ENCODE measurements at places on chromosomes 6 and 20. TPM values are rescaled to one million over a fixed set of nuclear protein-coding genes. Genes with fewer than 3 reads are reported as not detected.

GRCh38 chr20:4800676-4801449 lies 79.2 kb downstream of the PRND start:
- no peak for DNase-seq
- no peak overlapping the region for H3K4me3 ChIP-seq
- no peak overlapping the region for H3K27ac ChIP-seq
- H3K4me1 ChIP-seq: peaks cover 8% of the 10 kb centered on the region
- no peaks in the 10 kb centered on the region for H3K27me3 ChIP-seq

GRCh38 chr6:71049198-71049770 lies 92.4 kb upstream of the B3GAT2 start:
- H3K27ac ChIP-seq: no peak overlapping the region
- no peak overlapping the region for H3K4me3 ChIP-seq
- no peaks in the 10 kb centered on the region for H3K4me1 ChIP-seq
- DNase-seq: no peak
- no peaks in the 10 kb centered on the region for H3K27me3 ChIP-seq

DNA sequence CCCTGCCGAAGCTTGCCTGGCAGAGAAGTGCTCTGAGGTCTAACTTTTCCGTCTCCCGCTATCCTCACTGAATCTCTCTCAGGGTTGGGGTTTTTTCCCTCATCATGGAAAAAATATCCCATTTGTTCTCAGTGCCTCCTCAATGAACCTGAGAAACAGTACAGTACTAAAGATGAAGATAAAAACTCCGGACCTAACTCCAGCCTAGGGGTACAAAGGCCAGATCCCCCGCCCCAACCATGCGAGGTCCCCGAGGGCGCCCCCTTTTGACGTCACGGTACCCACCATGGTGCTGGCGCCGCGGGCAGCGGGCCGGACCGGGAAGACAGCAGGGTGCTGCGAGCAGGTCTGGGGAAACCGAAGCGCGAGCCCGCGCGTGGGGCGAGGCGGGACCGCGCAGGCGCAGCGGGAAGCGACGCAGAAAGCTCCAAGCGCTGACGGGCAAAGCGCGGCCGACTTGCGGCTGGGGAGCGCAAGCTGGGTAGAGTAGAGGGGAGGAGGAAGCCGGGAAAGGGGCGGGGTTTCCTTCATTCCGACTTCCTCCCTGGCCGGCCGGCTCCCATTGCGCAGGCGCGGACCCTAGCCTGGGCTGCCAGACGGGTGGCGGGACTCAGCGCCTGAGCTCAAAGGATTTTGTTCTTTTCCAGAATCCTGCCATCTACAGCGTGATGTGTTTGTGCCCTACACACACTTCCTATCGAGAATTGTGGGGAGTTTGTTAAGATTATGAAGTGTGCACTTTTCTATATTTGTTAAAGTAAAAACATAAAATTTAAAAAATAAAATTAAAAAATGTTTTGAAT lies at the start of gene LSM2:
TSS of gene LSM2 (minus strand) at position 497 of the 803 bp plus-strand sequence. CDS start at position 288, 209 bp downstream.
- H3K36me3 ChIP-seq: peaks cover 35% of the 10 kb centered on the region
- DNase-seq: peak; percentile 99
- peaks cover 21% of the 10 kb centered on the region for H3K4me1 ChIP-seq
- no peaks in the 10 kb centered on the region for H3K27me3 ChIP-seq
- peak within 1 kb of the TSS; percentile 91 for H3K4me3 ChIP-seq

DNA sequence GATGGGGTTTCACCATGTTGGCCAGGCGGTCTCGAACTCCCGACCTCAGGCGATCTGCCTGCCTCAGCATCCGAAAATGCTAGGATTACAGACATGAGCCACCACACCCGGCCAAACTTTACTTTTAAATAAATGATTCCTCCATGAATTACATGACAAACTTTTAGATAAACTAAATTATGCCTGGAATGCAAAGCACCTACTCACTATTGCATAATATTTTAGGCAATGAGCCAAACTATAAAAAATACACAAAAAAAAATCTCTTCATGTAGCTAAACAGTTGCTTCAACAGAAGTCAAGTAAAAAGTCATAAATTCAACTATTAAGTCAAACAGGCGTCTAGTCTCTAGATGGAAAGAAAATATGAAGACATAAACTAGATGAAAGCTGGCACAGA lies 56.5 kb downstream of the PTPRK start:
- H3K36me3 ChIP-seq: no peaks in the 10 kb centered on the region
- no peaks in the 10 kb centered on the region for H3K4me1 ChIP-seq
- no peak for DNase-seq
- H3K4me3 ChIP-seq: no peak overlapping the region
- H3K27ac ChIP-seq: no peak overlapping the region

DNA sequence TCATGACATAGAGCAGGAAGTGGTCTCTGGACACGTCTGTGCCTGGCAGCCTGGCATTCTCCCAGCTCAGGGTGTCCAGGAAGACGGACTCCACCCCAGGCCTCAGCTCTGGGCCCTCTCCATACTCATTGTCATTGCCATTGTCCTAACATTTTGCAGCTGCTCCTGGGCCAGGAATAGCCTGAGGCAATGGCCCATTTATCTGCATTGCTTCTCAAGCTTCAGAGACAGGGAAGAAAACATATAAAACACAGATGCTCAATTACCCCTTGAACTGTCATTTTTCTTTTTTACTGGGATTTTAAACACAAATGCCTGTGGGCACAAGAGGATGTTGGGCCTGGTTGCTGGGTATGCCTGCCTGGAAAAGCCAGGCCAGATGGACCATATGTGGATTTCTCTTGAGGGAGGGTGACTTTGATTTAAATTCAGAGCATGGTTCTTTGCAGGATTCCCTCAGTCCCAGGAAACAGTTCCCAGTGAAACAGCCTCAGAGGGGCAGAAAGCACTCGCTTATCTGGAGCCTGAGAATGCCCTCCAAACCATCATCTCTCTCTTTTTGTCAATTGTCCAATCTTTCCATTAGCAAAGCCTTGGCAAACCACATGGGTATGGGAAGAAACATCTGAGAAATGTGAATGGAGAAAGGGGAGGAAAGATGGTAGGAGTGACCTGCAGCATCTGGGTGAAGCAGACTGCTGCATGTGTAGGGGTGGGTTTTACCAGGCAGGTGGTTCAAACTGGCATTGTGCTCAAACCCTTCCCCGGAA lies 17.9 kb downstream of the LAMP5 start:
- DNase-seq: no peak
- no peaks in the 10 kb centered on the region for H3K27me3 ChIP-seq
- no peaks in the 10 kb centered on the region for H3K4me1 ChIP-seq

DNA sequence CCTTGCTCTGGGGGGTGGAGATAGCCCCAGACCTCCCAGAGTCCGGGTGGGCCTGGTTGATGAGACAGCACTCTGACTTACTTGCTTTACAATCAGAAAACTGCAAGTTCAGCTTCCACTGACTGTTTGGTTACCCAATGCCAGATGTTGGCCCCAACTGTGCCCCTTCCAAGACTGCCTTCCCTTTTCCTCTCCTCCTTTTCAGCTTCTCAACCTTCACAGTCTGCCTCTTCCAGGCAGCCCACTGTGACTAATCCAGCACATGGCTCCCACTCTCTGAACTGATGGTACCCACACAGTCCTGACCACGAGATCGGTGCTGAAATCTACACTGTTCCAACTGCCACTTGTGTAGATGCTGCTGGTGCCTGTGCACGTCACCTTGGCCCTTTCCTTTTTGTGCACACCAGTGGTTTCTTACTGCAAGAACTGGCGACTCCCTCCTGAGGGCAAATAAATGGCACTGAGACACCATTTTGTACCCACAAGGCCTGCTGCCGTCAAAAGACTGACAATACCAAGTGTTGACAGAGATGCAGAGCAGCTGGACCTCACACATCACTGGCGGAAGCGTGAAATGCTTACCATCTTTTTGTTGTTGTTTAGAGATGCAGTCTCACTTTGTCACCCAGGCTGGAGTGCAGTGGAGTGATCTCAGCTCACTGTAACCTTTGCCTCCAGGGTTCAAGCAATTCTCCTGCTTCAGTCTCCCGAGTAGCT lies 1.8 kb upstream of the ARFGAP1 start:
- peaks cover 8% of the 10 kb centered on the region for H3K27me3 ChIP-seq
- peak overlapping the region; percentile 52 for H3K4me3 ChIP-seq
- no peak overlapping the region for H3K27ac ChIP-seq

DNA sequence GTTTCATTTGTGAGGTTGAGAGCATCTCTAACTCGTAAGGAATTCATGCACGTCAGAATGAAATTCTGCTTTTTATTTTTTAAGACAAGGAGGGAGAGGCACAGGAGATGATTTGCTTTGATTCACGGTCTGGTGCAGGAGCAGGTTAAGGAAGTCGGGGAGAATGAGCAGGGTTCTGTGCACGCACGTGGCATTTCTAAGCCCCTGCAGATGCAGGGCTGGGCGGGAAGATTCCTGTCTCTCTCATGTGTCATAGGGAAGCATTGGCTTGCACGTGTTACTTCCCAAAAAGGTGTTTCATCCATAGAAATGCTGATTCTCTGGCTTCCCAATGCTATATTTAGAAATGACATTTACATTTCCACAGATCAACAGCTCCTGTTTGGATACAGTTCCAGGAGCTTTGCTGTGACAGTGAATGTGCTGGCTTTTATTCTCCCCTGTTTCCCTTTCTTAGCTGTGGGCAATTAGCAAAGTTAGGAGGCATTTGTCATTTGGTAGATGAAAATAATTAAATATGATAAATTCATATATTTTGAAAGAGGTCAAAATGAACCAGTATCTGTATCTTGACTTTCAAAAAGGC lies 119.7 kb upstream of the ZFP64 start:
- H3K4me1 ChIP-seq: peaks cover 8% of the 10 kb centered on the region
- peaks cover 2% of the 10 kb centered on the region for H3K27me3 ChIP-seq
- H3K4me3 ChIP-seq: no peak overlapping the region
- no peaks in the 10 kb centered on the region for H3K36me3 ChIP-seq
- DNase-seq: no peak

- no peaks in the 10 kb centered on the region for H3K36me3 ChIP-seq
- no peak for DNase-seq
- H3K4me3 ChIP-seq: no peak overlapping the region
- peaks cover 5% of the 10 kb centered on the region for H3K4me1 ChIP-seq
Observed at GRCh38 chr6:40755046-40755681, 168.0 kb upstream of the LRFN2 start.

- H3K4me3 ChIP-seq: no peak overlapping the region
- DNase-seq: no peak
- no peaks in the 10 kb centered on the region for H3K4me1 ChIP-seq
- H3K27me3 ChIP-seq: peaks cover 45% of the 10 kb centered on the region
- no peak overlapping the region for H3K27ac ChIP-seq
Observed at GRCh38 chr6:41488433-41489119, 57.6 kb upstream of the FOXP4 start.

- H3K36me3 ChIP-seq: peaks cover 1% of the 10 kb centered on the region
- H3K27me3 ChIP-seq: peaks cover 2% of the 10 kb centered on the region
- no peak for DNase-seq
- H3K4me1 ChIP-seq: no peaks in the 10 kb centered on the region
Observed at GRCh38 chr20:47432834-47433210, 68.9 kb upstream of the NCOA3 start.

DNA sequence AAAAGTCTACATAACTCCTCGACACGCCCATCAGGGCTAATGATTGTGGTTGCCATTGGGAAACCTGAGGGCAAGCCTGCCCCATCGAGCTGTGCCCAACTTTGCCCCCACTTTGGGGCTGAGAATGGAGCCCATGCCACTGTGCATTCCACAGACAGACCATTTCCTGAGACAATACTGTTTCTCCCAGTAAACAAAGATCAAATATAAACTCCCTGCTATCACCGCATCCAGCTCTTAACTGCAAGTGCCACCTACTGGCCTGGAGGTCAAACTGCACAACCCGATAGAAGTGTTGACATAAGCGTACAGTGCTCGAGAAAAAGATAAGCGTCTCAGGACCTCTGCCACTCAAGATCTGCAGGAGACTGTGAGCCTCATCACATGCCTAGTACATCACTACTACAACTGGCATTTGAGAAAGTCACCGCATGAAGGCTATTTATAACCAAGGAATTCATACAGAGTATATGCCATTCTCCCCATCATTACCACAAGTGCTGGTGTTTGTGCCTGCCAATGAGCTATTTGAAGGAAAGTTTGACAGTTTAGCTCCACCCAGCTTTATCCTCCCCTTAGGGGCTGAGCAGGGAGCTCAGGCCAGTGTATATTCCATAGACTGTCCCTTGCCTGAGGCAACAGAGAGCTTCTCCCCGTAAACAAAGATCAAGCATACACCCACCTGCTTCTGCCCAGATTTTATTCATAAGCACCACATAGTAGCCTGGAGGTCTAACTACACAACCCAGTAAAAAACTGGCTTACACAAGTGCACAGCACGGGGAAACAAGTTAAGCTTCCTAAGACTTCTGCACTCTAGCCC lies 4.5 kb upstream of the DEFB126 start:
- peaks cover 27% of the 10 kb centered on the region for H3K27me3 ChIP-seq
- H3K4me1 ChIP-seq: no peaks in the 10 kb centered on the region
- no peak for DNase-seq
- no peaks in the 10 kb centered on the region for H3K36me3 ChIP-seq
- no peak overlapping the region for H3K27ac ChIP-seq
- H3K4me3 ChIP-seq: no peak overlapping the region

DNA sequence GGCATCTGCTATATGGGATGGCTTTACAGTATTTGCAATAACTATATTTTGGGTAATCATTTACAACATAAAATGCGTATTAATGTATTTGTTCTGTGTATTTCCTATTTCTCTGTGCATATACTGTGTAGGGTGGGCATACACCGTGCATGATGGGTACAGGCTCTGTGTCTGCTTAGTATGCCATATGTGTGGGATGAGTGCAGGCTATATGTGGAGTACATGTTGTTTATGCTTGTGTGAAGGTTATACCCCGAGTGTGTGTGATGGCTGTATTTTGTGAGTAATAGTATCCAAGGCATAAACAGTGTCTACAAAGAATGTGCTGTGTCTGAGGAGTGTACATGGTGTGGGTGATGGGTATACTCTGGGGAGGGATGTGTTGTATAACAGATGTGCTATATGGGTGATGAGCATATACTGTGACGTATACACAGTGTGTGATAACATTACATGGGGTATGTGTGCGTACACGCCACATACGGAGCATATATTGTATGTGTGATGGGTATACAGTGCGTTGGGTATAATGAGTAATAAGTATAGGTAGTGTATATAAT lies 52.7 kb downstream of the CPXM1 start:
- peaks cover 41% of the 10 kb centered on the region for H3K27me3 ChIP-seq
- H3K27ac ChIP-seq: no peak overlapping the region
- H3K4me1 ChIP-seq: peaks cover 20% of the 10 kb centered on the region
- no peak for DNase-seq

- DNase-seq: no peak
- no peaks in the 10 kb centered on the region for H3K27me3 ChIP-seq
- H3K4me1 ChIP-seq: no peaks in the 10 kb centered on the region
- no peaks in the 10 kb centered on the region for H3K36me3 ChIP-seq
- H3K27ac ChIP-seq: no peak overlapping the region
Observed at GRCh38 chr6:101760843-101761621, 367.5 kb downstream of the GRIK2 start.

DNA sequence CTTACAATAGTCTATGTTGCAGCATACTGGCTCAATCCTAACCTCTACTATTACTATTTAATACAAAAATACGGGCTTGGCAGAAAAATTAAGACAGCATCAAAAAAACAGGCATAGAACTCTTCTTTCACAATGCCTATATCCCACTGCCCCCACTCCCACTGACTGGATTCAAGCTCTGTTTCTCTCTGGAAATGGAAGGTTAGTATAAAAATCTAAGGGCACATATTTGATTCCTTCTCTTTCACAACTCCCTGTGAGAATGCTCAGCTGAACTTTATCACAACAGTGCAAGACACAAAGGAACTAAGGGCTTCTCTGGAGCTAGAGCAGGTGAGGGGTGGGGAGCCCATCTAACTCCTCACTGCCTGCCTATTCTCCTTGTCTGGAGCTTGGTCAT lies 258.4 kb upstream of the FAM83B start:
- H3K36me3 ChIP-seq: no peaks in the 10 kb centered on the region
- no peak overlapping the region for H3K27ac ChIP-seq
- no peaks in the 10 kb centered on the region for H3K4me1 ChIP-seq
- DNase-seq: no peak
- no peaks in the 10 kb centered on the region for H3K27me3 ChIP-seq

Gene GGTLC1
- not detected for total RNA-seq

Data from activated CD4-positive, alpha-beta T cell treated with anti-CD3 and anti-CD28 coated beads, Interleukin-2, amount 10 ng/mL, durations not matched to agents 24 days and 14 days (primary cell).